Fibroblast of skin of scalp (primary cell): ENCODE measurements at places on chromosomes 11 and 22.

DNA sequence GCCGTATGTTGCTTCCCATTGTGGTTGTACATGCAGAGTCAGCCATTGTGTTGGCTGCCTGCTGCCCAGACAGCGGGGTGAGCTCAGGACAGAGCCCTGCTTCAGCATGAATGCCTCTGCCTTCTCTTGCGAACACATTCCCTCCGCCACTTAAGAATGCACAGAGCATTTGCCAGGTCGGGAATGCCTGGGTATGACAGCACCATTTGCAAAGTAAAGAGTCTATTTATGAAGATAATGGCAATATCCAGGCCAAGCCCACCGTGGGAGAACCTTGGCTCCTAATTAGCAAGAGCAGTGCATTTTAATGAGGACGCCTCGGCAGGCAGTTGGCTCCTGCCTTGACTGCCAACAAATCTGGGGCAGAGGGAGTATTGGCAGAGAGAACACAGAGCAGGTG is 62.5 kb upstream of the SORL1 start:
- peak; percentile 2 for DNase-seq

- DNase-seq, result no peak
Measured at GRCh38 chr11:74927496-74927895, 21.4 kb downstream of the XRRA1 start.

DNA sequence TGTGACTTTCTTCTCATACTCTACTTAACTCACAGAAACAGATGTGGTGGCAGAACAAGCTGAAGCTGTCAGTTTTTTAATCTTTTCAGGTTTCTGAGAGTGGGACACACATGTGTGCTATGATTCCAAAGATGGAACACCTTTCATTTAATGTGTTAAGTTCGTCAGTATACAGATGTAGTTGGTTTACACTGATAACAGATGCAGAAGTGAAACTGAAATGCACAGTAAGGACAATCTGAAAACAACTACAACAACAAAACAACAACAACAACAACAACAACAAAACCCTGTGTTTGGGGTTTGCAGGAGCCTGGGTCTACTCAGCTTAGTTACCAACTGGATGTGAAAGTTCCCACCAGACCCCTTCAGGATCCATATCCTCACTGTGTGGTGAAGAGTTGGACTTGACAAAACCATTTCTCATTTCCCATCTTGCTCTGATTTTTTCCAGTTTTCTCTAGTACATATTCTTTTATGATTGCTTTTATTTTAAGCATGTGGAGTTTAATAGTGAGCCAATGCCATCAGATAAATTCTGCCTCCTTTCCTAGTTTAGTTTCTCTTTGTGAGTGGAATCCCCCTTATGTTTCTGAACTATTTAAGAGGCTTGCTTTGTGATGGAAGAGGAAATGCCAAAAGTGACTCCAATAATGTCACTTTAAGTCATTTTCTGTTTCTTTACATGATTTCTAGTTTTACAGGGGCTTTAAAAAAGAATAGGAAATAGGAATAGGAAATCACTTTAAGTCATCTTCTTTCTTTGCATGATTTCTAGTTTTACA is 47.8 kb downstream of the ARHGAP42 start:
- no peak for DNase-seq

DNA sequence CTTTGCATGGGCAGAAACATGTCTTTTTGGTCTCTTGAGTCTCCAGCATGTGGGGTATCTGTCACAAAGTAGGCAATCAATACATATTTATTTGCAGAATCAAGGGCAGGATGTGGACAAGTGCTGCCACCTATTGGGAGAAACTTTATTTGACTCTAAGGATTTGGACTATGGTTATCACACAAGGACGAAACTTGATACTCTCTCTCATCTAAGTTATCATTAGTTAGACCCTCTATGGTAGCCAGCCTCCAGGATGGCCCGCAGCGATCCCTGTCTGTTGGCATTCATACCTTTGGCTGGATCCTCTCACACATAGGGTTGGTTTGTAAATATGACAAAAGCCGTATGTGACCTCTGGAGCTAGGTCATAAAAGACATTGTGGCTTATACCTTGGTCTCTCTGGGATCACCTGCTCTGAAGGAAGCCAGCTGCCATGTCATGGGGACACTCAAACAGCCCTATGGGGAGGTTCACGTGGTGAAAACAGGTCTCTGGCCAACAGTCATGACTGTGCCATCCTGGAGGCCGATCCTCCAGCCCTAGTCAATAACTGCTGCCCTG is 1.1 kb upstream of the FBXO7 start:
- DNase-seq, result peak; percentile 66

- DNase-seq, result peak; percentile 69
Measured at GRCh38 chr11:86486261-86487030, 111.8 kb downstream of the CCDC81 start.

DNA sequence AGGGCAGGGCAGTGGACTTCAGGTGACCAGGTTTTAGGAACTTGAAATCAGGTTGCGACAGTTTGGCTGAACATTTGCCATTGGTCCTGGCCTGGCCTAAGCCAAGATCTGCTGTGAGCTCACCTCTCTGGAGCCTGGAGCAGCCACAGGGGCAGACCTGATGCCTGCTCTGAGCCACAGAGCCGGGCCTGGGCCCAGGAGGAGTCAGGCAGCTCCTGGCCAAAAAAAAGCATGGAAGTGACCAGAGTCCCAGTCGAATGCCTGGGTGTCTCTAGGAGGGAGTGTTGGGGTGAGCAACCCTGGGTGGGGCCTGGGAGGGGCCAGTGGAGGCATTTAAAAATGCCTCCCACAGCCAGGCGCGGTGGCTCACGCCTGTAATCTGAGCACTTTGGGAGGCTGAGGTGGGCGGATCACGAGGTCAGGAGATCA is 6.0 kb upstream of the OMP start:
- no peak for DNase-seq

DNA sequence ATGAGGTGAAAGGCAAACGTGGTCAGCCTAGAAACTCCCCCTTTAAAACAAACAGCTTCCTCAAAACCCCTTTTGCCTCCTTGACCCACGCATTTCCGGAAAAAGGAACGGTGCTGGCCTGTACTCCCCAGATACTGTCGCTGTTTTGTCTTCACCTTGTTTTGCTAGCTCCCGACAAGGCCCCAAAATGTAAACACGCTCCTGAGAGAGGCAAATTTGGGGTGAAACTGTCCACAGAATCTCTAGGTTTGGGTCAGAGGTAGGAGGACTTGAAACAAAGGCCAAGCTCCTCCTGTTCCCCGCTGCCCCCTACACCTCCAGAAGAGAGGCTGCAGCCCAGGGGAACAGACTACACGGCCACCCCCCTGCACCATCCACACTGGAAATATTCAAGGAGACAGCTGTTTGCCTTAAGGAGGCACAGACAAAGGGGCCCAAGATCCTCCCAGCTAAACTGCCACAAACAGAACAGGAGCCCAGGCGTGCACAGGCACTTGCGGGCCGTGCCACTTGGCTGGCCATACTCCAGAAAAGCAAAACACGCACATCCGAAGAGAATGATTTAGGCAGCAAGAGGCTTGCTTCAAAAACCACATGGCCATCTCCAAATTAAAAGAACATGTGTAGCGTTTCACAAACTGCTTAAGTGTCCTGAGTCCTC is 160.5 kb upstream of the GRK3 start:
- DNase-seq, result peak; percentile 36

- DNase-seq, result no peak
Measured at GRCh38 chr11:9211322-9211721, 53.8 kb downstream of the DENND5A start.

- DNase-seq, result no peak
Measured at GRCh38 chr11:72042064-72042745, 38.1 kb downstream of the NUMA1 start.

- DNase-seq, result no peak
Measured at GRCh38 chr11:33529461-33529860, 171.2 kb downstream of the C11orf91 start.

GRCh38 chr11:131584785-131585592 is 214.6 kb downstream of the NTM start:
- DNase-seq, result peak; percentile 39

DNA sequence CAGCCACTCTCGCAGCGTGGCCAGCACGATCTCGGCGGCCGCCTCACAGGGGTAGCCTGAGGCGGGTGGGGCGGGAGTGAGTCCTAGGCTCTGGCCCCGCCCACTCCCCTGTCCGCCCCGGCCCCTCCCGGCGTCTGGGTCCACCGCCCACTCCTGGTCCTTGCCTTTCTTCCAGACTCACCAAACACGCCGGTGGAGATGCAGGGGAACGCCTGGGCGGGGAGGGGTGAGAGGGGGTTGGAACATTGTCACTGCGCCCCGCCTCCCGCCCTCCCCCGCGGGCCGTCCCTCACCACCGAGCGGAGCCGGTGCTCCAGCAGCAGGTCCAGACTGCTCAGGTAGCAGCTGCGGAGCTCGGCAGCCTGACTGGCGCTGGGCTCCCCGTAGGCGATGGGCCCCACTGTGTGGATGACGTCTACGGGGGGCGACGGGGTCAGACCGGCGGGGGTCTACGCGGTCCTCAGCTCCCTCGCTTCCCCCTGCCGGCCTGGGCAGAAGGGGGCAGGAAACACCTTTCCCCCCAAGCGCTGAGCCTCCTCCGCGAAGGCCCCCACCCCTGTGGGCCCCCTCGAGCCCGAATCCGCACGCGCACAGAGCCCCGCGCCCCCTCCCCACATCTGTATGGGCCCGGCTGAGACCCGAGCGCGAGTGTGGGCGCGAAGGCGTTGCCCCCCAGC is 13.2 kb downstream of the OTUB1 start:
- peak; percentile 37 for DNase-seq

- no peak for DNase-seq
Measured at GRCh38 chr22:46287873-46288751, 8.6 kb upstream of the GTSE1 start.

- no peak for DNase-seq
Measured at GRCh38 chr11:78438298-78438975, 20.8 kb upstream of the GAB2 start.

- no peak for DNase-seq
Measured at GRCh38 chr11:123344790-123345357, 85.2 kb upstream of the GRAMD1B start.

DNA sequence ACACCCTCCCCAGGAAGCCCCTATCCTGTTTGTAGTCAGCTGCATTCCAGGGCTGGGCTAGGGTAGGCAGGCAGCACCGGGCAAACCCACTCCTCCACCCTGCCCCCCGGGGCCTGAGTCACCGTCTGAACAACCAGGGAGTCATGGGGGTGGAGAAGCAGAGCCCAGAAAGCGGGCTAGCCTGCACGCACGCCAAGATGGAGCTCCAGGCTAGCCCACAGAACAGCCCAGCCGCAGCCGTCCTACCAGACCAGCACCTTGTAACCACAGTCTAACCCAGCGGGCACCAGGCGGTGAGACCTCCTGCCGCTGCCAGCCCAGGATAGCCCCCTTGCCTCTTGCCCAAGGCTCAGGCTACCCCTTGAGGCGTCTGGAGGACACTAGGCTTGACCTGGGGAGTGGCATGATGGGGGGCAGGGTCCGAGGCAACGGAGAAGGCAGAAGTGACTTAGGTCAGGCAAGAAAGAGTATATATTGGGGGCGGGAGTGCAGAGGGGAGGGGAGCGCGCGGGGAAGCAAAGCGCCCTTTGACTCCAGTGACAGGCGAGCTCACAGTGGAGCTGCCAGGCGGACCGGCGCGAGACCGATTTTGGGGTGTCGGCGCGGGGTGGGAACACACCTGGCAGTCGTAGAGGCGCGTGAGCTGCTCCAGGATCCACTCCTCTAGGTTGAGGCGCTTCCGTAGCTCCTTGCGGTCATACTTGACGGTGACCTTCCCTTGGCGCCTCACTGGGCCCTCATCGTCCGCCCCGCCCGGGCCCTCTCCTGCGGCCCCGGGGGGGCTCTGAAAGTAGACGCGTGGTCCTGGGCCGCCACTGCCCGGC is 734 bp downstream of the PPP1R14B start:
- peak; percentile 96 for DNase-seq

GRCh38 chr22:31124811-31125465 is 2.2 kb downstream of the INPP5J start:
- DNase-seq, result no peak

- no peak for DNase-seq
Measured at GRCh38 chr11:126384449-126385070, 29.1 kb downstream of the ST3GAL4 start.

DNA sequence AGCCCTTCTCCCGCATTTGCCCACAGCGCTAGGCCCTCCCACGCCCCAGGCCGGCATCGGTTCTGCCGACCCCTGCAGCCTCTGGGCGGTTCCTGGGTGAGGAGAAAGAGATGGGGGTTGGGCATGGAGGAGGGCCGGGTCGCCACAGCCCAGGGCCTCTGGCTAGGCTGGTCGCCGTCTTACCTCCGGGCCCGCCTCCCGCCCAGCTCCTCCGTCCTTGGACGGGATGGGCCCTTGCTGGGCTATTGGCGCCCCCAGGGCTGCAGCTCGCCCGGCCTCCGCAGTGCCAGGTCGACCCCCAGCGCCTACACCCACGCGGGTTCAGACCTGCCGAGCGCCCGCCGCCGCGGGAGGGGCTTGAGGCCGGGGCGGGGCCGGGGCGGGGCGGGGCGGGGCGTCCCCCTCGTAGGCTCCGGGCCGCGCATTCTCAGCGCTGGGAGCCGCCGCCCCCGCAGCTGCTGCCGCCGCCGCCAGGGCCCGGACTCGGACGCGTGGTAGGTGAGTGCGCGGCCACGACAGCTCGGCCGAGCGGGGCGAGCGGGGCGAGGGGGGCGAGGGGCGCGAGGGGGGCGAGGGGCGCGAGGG is at the start of gene CD151:
TSS of gene CD151 (plus strand) at position 424 of the 585 bp plus-strand sequence. CDS start 3,118 bp downstream, outside the sequence.
- peak; percentile 61 for DNase-seq

DNA sequence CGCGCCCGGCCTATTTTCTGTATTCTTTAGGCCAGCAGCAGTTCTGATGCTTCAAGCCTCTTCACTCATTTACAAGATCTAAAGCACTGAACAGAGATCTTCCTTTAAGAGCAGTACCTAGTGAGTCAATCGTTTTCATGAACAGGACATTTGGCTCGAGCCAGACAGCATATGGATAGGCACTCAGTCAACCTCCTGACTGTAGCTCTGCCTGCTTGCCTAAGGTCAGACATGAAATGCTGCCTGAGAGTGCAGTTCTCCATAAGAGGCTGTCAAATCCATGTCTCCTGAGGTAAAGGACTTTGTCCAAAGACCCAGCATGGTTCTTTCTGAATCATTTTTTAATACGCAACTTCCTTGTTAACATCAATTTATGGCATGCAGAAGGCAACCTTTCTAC is 941.2 kb downstream of the DLG2 start:
- DNase-seq, result no peak

GRCh38 chr11:103877221-103877620 is 159.2 kb upstream of the DDI1 start:
- peak; percentile 22 for DNase-seq

- DNase-seq, result no peak
Measured at GRCh38 chr11:78426845-78427244, 9.2 kb upstream of the GAB2 start.

GRCh38 chr11:70872955-70873735 is 379.2 kb downstream of the SHANK2 start:
- DNase-seq, result no peak
